ENCODE measurements at places on chromosomes 5 and 9. TPM values are rescaled to one million over a fixed set of nuclear protein-coding genes. Genes with fewer than 3 reads are reported as not detected.
A peak's percentile ranks its signal among the peaks of the same experiment; 100 is the strongest.

- DNase-seq = no peak
Measured at GRCh38 chr9:76086539-76086938, 196.1 kb downstream of the PCSK5 start.

GRCh38 chr5:57442080-57442839 is 40.4 kb downstream of the ACTBL2 start:
- no peak for DNase-seq

Gene PCDHB10
- 13.1 TPM for total RNA-seq

- no peak for DNase-seq
Measured at GRCh38 chr9:4077499-4078102, 222.3 kb downstream of the GLIS3 start.

DNA sequence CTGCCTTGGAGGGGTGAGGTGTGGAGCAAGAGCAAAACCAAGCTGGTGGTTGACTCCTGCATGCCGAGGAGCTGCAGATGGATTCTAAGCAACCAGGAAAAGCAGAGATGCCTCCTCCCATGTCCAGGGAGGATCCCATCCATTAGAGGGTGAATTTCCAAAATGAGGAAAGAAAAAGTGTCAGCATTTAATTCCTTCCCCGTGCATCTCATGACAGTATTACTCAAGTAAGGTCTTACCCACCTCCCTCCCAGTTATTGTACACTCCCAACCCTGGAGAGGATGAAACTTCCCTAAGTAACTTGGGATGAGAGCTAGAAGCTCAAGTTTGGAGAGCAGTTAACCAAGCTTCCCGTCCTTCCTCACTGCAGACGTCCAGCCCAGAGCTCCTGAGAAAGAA is 19.9 kb downstream of the C9orf152 start:
- no peak for DNase-seq

GRCh38 chr9:131214286-131214856 is 61.9 kb downstream of the FAM78A start:
- DNase-seq = no peak

GRCh38 chr9:96391021-96391765 is 7.7 kb upstream of the SLC35D2 start:
- no peak for DNase-seq

DNA sequence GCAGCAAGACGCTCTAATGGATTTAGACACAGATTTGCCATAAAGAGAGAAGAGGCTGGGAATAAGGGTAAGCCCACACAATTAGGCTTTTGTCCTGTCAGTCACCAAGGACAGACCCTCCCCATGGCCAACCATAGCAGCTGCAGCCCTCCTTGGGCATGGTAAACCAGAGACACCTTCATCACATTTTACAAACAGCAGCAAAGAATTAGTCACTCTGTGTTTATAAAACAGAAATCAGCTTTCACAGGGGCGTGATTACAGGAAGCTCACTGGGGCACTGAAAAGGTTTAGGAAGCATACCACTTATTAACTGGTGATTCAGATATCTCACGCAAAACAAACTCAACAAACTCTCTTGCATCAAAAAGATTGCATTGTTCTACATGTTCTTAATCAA is 37.3 kb upstream of the ZNF622 start:
- no peak for DNase-seq

DNA sequence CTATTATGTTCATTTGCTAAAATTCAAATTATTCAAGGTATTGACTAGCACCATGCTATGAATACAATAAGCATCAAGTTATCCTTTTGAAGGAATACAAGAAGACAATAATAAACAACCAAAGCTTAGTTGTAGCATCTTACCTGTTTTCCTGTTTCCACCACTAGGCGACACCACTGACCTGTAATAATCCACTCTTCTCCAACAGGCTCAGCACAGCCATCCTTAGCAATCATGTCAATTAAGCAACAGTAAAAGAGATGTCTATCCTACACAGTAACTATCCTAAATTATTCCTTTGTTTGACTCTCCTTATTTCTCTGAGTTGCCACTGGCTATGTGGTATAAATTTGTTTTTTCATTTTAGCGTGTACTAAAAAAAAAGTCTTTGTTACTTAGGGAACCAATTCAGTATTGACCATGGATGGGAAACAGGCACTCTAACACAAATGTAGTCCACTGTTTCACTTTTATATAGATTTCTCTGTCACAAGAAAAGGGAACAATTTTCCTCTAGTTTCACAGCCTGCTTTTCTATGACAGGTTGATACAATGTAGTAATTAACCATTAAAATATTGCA is 46.2 kb downstream of the PCA3 start:
- peak; percentile 11 for DNase-seq

DNA sequence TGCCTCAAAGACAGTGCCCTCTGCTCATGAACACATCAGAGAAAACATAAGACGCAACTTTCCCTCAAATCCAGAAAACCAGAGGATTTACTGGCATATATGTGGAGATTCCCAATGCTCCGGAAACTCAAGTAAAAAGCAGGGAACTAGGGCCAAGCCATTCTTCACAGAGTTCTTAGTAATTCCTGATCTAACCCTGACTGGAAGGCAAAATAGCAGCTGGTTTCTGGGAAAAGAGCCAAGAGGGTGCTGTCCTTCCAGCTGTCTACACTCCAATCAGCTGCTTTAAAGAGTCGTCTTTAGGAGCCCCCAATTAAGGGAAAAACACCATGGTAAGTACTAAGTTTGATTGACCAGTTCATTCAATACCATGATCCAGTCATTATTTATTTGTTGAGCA is 49.6 kb downstream of the GNA14 start:
- DNase-seq = no peak

DNA sequence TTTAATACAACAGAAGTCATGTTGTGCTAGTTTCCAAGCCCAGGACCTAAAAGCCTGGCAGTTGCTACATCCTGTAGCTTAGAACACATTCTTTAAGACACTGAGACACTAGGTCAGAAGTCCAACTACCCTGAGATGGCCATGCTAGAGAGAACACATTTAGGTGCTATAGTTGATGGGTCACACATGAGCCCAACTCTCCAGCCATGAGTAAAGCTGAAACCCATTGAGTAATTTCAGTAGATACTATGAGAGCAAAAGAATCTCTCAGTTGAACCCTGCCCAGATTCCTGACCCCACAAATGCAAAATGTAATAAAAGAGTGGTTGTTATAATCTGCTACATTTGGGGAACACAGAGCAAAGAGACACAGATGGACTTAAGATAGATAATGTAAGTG is 164.4 kb downstream of the SEMA5A start:
- no peak for DNase-seq

All from occipital lobe (tissue), 3 donors.